Sigmoid colon (tissue), 7 donors: ENCODE measurements at places on chromosomes 16 and 17.

GRCh38 chr16:70399381-70399780 lies 39.5 kb downstream of the ST3GAL2 start:
- no peak overlapping the region for H3K4me3 ChIP-seq
- peaks cover 4% of the 10 kb centered on the region for H3K4me1 ChIP-seq
- H3K27me3 ChIP-seq, result no peaks in the 10 kb centered on the region
- H3K36me3 ChIP-seq, result peaks cover 14% of the 10 kb centered on the region

DNA sequence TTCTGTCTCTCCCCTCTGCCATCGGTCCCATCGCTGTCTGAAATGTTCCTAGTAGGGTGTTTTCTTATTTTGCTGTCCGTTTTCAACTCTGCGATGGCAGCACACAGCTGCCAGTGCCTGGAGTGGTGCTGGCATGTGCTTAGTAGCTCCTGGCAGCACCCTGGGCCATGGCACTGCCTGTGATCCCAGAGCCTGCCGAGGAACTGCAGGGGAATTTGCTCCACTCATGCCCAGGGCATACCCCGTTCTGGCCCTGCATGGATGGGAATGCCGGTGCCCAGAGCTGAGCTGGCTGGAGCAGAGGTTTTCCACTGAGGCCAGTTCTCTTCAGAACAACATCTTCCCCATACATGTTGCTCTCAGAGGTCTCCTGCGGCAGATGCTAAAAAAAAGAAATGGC lies 43.1 kb downstream of the GPT2 start:
- peaks cover 5% of the 10 kb centered on the region for H3K4me1 ChIP-seq
- H3K27ac ChIP-seq, result no peak overlapping the region
- no peaks in the 10 kb centered on the region for H3K27me3 ChIP-seq
- no peaks in the 10 kb centered on the region for H3K36me3 ChIP-seq
- no peak overlapping the region for H3K4me3 ChIP-seq

DNA sequence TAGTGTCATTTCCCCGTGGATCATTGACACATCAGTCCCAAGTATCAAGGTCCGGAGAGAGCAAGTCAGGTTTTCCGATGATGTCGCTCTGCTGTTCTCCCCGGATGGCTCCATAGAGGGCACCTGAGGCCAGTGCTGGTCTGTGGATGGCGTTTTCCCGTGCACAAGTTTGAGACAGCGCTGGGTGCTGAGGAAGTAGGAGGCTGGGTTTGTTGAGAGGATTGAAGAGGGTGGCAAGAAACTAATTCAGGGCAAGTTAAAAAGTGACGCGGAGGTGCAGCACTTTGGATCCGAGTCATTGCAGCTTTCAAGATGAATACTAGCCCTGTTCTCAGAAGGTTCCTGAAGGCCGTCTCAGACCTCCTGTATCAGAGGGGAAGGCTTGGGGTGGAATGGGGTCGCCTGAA lies 7.7 kb downstream of the NUBP1 start:
- DNase-seq, result no peak
- H3K27ac ChIP-seq, result no peak overlapping the region
- no peaks in the 10 kb centered on the region for H3K27me3 ChIP-seq

GRCh38 chr17:55265311-55266021 lies 706 bp downstream of the HLF start:
- H3K27me3 ChIP-seq, result no peaks in the 10 kb centered on the region
- H3K4me1 ChIP-seq, result peaks cover 57% of the 10 kb centered on the region
- peak overlapping the region; percentile 93 for H3K27ac ChIP-seq
- DNase-seq, result peak; percentile 78
- peak overlapping the region; percentile 73 for H3K4me3 ChIP-seq

GRCh38 chr16:87853411-87854052 lies 15.8 kb downstream of the SLC7A5 start:
- H3K4me1 ChIP-seq, result peaks cover 80% of the 10 kb centered on the region
- H3K27me3 ChIP-seq, result no peaks in the 10 kb centered on the region
- DNase-seq, result peak; percentile 98
- H3K36me3 ChIP-seq, result peaks cover 4% of the 10 kb centered on the region

DNA sequence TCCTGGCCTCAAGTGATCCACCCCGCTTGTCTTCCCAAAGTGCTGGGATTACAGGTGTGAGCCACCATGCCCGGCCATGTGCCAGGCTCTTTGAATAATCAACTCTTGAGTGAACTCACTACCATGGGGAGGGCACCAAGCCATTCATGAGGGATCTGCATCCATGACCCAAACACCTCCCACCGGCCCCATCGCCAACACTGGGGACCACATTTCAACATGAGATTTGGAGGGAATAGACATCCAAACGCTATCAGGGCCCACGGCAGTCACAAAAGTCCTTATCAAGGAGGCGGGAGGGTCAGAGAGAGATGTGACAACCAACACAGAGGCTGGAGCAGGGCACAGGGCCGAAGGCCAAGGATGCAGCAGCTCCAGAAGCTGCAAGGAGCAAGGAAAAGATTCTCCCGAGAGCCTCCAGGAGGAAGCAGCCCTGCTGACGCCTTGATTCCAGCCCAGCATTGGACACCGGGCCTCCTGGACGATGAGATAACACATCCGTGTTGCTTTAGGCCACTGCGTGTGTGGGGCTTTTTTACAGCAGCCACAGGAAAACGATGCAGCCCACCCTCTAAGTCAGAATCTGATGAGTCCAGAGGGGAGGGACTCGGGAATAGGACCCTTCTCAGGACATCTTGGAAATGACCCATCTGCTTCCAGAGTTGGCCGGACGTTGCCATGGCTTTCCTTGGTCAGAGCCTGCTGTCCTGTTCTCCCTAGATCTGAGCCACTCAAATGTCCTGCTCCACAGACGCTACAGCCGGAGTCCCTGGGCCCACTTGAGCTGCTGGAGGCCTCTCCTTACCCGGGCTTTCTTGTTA lies 47.3 kb upstream of the CMIP start:
- no peak for DNase-seq
- no peaks in the 10 kb centered on the region for H3K36me3 ChIP-seq
- H3K4me1 ChIP-seq, result peaks cover 17% of the 10 kb centered on the region
- H3K27ac ChIP-seq, result no peak overlapping the region

- H3K36me3 ChIP-seq, result no peaks in the 10 kb centered on the region
- H3K27me3 ChIP-seq, result no peaks in the 10 kb centered on the region
- H3K4me3 ChIP-seq, result no peak overlapping the region
- no peak for DNase-seq
- no peak overlapping the region for H3K27ac ChIP-seq
Measured at GRCh38 chr16:5971106-5971505, 873.5 kb upstream of the EEF2KMT start.

- no peaks in the 10 kb centered on the region for H3K36me3 ChIP-seq
- H3K27me3 ChIP-seq, result no peaks in the 10 kb centered on the region
- H3K27ac ChIP-seq, result no peak overlapping the region
- no peak for DNase-seq
- H3K4me1 ChIP-seq, result no peaks in the 10 kb centered on the region
Measured at GRCh38 chr17:72254808-72255449, 134.1 kb downstream of the SOX9 start.

DNA sequence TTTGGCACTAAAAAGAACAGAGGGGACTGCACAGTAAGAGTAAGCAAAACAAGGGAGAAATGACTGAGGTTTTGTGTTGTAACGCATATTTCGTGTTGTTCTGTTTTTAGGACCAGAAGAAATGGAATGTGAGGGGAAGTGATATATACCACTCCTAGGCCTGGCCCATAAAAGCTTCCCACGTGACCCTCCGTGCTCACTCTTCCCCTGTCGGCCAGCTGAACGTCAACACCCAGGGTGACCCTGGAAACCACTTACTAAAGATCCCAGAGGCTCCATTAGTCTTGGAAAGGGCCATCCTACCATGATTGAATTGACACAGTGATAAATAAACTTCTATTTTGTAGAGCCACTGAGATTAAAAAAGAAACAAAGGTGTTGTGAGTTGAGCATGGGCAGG lies 79.8 kb downstream of the HELZ start:
- H3K4me3 ChIP-seq, result no peak overlapping the region
- H3K27ac ChIP-seq, result no peak overlapping the region
- no peaks in the 10 kb centered on the region for H3K4me1 ChIP-seq
- DNase-seq, result peak; percentile 69
- H3K36me3 ChIP-seq, result peaks cover 10% of the 10 kb centered on the region

DNA sequence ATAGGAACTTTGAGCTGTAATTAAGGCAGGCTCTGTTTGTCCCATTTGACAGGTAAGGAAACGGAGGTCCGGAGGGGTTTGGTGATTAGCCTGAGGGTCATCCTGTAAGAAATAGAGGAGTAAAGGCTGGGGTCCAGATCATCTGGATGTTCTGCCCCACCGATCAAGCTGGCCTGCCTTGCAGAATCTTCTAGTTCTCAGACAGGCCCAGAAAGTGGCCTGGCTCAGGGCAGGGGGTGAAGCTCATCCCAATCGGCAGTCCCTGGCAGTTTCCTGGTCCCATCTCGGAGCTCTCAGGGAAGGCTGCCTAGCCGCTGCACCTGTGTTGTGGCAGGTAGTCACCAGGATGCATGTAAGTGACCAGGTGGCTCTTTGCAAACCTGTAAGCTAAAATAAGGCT lies 4.2 kb downstream of the PIMREG start:
- no peaks in the 10 kb centered on the region for H3K27me3 ChIP-seq
- no peaks in the 10 kb centered on the region for H3K36me3 ChIP-seq
- peaks cover 11% of the 10 kb centered on the region for H3K4me1 ChIP-seq
- no peak for DNase-seq
- H3K27ac ChIP-seq, result no peak overlapping the region

DNA sequence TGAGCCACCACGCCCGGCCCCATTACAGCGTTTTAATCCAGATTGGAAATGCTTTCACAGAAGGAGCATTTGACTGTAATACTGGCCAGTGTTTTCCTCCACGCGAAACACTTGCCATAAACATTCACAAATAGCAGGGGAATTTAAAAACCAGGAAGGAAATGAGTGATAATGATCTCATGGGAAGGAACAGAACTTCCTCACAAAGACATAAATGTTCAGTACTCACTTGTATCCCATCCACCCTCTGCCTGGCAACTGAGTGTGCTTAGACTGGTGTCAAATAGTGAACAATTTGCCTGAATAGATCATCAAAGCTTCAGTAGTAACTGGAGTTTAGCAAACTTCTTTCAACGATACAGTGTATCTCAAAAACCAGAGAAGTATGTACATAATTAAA lies 54.1 kb downstream of the PSMD12 start:
- H3K27ac ChIP-seq, result no peak overlapping the region
- H3K4me3 ChIP-seq, result no peak overlapping the region
- no peaks in the 10 kb centered on the region for H3K27me3 ChIP-seq
- H3K4me1 ChIP-seq, result no peaks in the 10 kb centered on the region

- no peak for DNase-seq
- no peak overlapping the region for H3K4me3 ChIP-seq
- no peak overlapping the region for H3K27ac ChIP-seq
- H3K36me3 ChIP-seq, result no peaks in the 10 kb centered on the region
- peaks cover 16% of the 10 kb centered on the region for H3K27me3 ChIP-seq
Measured at GRCh38 chr16:62036802-62037135, 531 bp upstream of the CDH8 start.

DNA sequence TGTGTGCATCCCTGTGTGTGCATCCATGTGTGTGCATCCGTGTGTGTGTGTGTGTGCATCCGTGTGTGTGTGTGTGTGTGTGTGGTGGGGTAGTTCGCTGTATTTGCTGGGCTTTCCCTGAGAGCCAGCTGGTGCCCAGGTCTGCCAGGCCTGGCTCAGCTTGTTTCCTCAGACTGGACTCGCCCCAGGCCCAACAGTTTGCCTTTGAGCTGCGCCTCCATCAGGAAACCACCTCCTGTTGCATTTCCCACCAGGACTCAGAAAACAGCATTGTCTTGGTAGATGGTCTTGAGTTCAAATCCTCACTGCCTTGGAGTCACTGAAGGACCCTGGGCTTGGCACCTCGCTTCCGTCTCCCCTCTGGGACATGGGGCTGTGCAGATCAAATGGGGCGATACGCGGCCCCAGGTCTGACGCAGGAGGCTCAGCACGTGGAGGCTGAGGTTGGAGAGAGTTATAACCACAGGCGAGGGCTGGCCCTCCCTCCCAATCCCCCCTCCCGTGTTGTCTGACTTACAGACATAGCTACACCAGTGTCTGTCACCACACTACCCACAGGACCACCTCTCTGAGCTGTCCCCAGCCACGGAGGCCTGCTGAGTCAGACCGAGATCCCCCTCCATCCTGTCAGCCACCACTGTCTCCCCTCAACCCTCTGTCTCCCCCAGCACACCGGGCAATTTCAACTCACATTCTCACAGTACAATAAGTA lies 4.7 kb downstream of the ITGAE start:
- no peak overlapping the region for H3K27ac ChIP-seq
- H3K4me1 ChIP-seq, result no peaks in the 10 kb centered on the region
